Stimulated activated effector memory CD8-positive, alpha-beta T cell treated with anti-CD3 and anti-CD28 coated beads, Interleukin-12 subunit alpha, Interleukin-12 subunit beta, amount 100 ng/mL, for 72 hours (primary cell): ENCODE measurements at places on chromosomes 1 and 21.

GRCh38 chr1:15902882-15903281, 55.4 kb downstream of the SPEN start:
- no peak for DNase-seq

GRCh38 chr1:18011703-18012102, 95.9 kb upstream of the IGSF21 start:
- no peak for DNase-seq

DNA sequence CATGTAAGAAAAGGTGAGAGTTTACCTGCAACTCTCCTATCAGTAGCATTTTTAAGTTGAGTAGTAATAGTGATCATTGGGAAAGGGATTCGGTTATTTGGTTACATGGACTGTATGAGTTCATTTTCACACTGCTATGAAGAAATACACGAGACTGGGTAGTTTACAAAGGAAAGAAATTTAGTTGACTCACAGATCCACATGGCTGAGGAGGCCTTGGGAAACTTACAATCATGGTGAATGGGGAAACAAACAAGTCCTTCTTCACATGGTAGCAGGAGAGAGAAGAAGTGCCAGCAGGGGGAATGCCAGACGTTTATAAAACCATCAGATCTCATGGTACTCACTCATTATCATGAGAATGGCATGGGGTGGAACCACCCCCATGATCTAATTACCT, 59.3 kb upstream of the FBXO28 start:
- DNase-seq, result no peak

DNA sequence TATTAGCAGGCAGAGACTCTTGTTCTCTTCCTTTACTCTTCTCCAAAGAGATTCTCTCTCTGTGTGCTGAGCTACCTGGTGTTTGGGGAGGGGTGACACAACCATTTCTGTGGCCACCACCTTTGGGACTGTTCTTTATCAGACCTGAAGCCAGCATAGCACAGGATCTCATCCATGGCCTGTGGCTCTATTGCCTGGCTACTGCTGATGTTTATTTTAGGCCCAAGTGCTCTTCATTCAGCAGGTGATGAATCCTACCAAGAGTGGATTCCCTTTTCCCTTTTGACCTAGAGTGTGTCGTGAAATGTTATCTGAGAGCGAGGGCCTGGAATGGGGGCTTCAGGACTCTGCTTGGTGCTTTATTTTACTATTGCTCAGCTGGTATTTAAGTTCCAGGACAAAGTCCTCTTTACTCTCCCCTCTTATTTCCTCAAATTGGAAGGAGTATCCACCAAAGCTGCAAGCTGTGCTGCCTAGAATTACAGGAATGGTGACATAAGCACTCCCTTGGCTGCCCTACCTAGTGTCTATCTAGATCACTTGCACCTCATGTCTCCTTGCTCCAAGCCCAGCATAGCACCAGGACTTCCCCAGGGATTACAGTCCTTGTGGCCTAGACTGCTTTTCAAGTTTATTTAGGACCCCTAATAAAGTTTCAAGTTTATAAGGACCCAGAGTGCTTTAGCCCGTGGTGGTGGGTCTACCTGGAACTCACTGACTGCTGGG, 94.7 kb upstream of the GPR52 start:
- no peak for DNase-seq

- no peak for DNase-seq
Measured at GRCh38 chr1:167720965-167721616, 691 bp upstream of the MPZL1 start.

DNA sequence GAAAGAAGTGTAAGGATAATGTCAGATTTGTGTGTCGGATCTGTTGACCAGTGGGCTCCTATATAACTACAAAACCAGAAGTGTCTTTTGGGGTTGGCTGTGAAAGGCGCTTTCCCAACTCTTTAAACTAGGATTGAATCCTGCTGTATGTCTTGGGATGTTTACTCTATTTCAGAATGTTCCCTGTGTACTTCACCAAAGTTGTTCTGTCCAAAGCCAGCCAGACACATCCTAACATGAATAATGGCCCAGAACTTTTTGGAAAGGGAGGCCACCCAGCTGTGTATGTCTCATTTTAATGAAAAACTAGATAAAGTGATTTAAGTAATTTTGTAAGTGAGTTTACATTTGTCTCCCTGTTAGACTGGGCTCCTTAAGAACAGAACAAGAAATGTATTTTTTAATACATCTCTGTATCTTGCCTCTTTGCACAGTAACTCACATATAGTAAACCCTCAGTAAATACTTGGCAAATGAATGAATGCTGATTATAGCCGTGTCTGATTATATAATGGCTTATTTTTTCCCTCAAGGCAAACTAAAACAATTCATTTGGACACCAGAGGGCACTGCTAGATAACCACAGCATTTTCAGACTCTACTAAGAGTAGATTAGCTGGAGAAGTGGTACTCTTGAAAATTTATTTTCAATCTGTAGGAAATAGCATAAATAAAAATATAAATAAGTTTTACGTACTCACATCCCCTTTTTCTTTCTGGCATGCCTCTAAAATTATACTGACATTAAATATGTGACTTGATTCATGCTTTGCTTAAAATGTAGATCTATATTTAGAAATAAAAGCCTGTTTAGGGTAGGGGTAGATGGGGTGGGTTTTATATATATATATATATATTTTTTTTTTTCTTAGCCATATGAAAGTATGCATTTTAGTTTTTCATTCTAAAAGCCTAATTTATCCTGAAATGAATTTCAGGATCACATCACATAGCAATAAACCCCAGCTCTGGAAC, 23.8 kb downstream of the TSEN15 start:
- DNase-seq, result no peak

GRCh38 chr1:67683316-67683715, 1.7 kb upstream of the GADD45A start:
- no peak for DNase-seq
